T-helper 17 cell (primary cell): ENCODE measurements at places on chromosomes 6 and 20. TPM values are rescaled to one million over a fixed set of nuclear protein-coding genes. Genes with fewer than 3 reads are reported as not detected.

The NRN1 gene
- total RNA-seq: 0.31 TPM

The POU5F1 gene
- not detected for total RNA-seq

The SAMD5 gene
- not detected for total RNA-seq

The WFDC5 gene
- not detected for total RNA-seq

The FOXC1 gene
- total RNA-seq: not detected

The MLN gene
- total RNA-seq: not detected

The APCDD1L gene
- not detected for total RNA-seq

The ZC2HC1B gene
- not detected for total RNA-seq

The MCUR1 gene
- 22.3 TPM for total RNA-seq

The ANKRD66 gene
- not detected for total RNA-seq

The CCN6 gene
- total RNA-seq: not detected

The RIPPLY2 gene
- total RNA-seq: not detected

The AVP gene
- total RNA-seq: not detected

The GABRR2 gene
- total RNA-seq: 0.65 TPM

The TFAP2B gene
- total RNA-seq: not detected

The BHLHE23 gene
- not detected for total RNA-seq

The POLR3F gene
- total RNA-seq: 7.8 TPM

The ZSCAN12 gene
- 2.9 TPM for total RNA-seq

The JPH2 gene
- not detected for total RNA-seq

The VNN1 gene
- total RNA-seq: 0.42 TPM

The PTPRA gene
- total RNA-seq: 72.1 TPM

The PREX1 gene
- 200 TPM for total RNA-seq

The RRAGD gene
- total RNA-seq: 7.8 TPM

The SLCO4A1 gene
- 1.9 TPM for total RNA-seq

The HLA-DOA gene
- total RNA-seq: 2.6 TPM

The SLC35D3 gene
- not detected for total RNA-seq

The ETV7 gene
- 2.6 TPM for total RNA-seq

The SLC44A4 gene
- total RNA-seq: 0.10 TPM

The TNXB gene
- total RNA-seq: 11.4 TPM

The NKX2-2 gene
- total RNA-seq: not detected
